Neural crest cell (in vitro differentiated cells): ENCODE measurements at places on chromosomes 3 and 15. TPM values are rescaled to one million over a fixed set of nuclear protein-coding genes. Genes with fewer than 3 reads are reported as not detected.

DNA sequence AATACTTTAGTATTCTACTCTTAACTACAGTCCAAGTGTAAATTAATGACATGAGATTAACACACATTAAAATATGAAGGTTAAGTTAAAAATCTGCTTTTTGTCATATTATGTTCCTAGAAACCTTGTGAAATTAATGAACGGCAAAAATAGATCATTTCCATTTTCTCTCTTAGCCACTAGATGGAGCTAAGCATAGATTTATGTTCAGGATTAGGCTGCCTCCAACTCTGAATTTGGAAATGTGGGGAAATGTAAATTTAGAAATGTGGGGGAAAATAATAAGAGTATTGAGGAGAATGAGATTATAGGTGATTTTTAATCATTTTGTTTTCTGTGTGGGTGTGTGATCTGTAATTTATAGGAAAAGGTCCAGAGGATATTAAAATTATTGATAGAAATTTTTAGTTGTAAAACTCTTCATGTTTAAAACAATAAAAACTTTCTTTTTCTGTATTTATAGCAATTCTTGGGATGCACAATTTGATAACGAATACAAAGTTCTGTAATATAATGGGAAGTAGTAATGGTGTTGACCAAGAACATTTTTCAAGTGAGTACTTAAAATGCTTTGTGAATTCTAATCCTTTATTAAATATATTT is 59.2 kb downstream of the TMOD3 start:
- DNase-seq: no peak

DNA sequence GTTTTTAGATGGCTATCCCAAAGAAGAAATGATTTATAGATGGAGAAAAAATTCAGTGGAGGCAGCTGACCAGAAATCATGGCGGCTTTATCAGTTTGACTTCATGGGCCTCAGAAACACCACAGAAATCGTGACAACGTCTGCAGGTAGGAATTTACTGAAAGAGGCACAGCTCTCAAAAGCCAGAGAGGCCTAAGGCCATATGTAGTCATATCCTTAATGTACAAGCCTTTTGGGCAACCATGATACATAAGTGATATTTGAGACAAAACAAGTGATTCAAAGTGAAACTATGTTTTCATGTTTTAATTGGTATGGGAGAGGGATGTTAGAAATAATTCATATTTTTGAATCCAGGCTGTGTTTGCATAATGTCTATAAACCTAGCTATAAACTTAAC is 509.7 kb downstream of the GABRG3 start:
- no peak for DNase-seq

SEMA6D gene
- 11.1 and 11.8 TPM in 2 replicates for total RNA-seq

DNA sequence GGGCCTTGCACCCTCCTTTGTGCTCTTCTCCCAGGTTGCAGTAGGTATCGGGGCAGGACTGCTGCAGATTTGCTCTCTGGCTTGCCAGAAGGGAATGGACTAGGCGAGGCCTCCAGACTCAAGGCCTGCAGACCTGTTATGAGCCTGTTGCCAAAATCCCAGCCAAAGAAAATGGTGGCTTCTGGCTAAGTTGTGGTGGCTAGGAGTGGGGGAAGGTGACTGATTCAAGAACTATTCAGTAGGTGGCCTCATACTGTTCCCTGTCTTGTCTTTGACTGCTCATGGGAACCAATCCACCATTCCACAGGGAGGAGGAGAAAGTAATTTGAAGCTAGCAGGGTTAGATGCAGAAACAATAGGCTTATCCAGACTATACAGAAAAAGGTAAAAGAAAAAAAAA is 380.4 kb upstream of the PROK2 start:
- DNase-seq: no peak

DNA sequence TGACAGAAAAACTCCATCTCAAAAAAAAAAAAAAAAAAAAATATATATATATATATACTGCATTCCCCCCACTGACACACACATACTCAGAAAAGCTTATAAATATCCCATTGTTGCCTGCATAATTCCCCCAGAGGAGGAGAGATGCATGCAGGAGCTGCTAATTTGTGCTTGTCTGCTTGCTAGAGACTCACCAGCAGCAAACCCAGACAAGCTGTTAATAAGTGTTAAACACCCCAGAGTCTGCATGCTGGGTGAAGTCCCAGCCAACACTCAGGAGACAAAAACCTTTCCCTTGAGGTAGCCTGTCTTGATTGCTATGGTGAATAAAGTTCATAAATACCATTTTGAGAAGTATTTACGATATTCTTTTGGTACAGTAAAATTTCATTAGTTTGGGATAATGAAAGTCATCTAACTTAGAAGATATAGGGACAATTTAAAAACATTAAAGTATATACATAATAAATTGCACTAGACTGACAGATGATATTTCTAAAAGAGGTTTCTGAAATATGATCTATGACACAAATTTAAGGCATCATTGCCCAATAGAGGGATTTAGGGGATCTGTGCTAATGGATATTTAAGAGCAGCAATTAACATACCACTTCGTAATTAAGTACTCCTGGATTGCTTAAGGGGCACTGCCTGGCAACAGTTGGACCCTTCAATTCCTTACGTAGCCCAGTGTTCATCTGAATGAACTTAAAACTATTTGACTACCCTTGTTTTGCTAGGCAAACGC is 400.0 kb upstream of the C2CD4B start:
- no peak for DNase-seq
